Uterus (tissue), 4 donors: ENCODE measurements at places on chromosomes 12 and 14. TPM values are rescaled to one million over a fixed set of nuclear protein-coding genes. Genes with fewer than 3 reads are reported as not detected.

ESRRB gene
- total RNA-seq: not detected

WNT5B gene
- 20.9 TPM for total RNA-seq

EID3 gene
- total RNA-seq: 10.3 TPM

CABP1 gene
- not detected for total RNA-seq

VCPKMT gene
- total RNA-seq: 14.7 TPM

GLS2 gene
- 0.29 TPM for total RNA-seq

MYH6 gene
- not detected for total RNA-seq

EML5 gene
- total RNA-seq: 0.26 TPM

KRT72 gene
- total RNA-seq: not detected

JAG2 gene
- 8.5 TPM for total RNA-seq

MMP14 gene
- total RNA-seq: 66.6 TPM

MEG3 gene
- total RNA-seq: 265 TPM

SMCO3 gene
- total RNA-seq: 2.9 TPM

PLEKHG7 gene
- total RNA-seq: not detected

MYBPC1 gene
- not detected for total RNA-seq

ESR2 gene
- total RNA-seq: 0.41 TPM

OAS1 gene
- 3.8 TPM for total RNA-seq

SLC7A8 gene
- total RNA-seq: 20.5 TPM

DLGAP5 gene
- total RNA-seq: not detected

GLIPR1 gene
- 51.6 TPM for total RNA-seq

TAS2R31 gene
- total RNA-seq: 30.8 TPM

WSB2 gene
- total RNA-seq: 59.2 TPM

PAPOLA gene
- 256 TPM for total RNA-seq
